Activated effector memory CD4-positive, alpha-beta T cell treated with Interleukin-2 at 50 U/mL for 16 hours (primary cell): ENCODE measurements at places on chromosomes 5 and 9.

- DNase-seq, result no peak
Observed at GRCh38 chr5:68028131-68028727, 187.3 kb upstream of the PIK3R1 start.

- no peak for DNase-seq
Observed at GRCh38 chr5:30194595-30194994, 998.9 kb upstream of the CDH6 start.

GRCh38 chr5:79074641-79075040 lies 5.1 kb downstream of the BHMT2 start:
- DNase-seq, result no peak

GRCh38 chr5:141135718-141136266 lies 786 bp downstream of the PCDHB5 start:
- no peak for DNase-seq

GRCh38 chr5:1495525-1495897 lies 28.2 kb downstream of the LPCAT1 start:
- no peak for DNase-seq

DNA sequence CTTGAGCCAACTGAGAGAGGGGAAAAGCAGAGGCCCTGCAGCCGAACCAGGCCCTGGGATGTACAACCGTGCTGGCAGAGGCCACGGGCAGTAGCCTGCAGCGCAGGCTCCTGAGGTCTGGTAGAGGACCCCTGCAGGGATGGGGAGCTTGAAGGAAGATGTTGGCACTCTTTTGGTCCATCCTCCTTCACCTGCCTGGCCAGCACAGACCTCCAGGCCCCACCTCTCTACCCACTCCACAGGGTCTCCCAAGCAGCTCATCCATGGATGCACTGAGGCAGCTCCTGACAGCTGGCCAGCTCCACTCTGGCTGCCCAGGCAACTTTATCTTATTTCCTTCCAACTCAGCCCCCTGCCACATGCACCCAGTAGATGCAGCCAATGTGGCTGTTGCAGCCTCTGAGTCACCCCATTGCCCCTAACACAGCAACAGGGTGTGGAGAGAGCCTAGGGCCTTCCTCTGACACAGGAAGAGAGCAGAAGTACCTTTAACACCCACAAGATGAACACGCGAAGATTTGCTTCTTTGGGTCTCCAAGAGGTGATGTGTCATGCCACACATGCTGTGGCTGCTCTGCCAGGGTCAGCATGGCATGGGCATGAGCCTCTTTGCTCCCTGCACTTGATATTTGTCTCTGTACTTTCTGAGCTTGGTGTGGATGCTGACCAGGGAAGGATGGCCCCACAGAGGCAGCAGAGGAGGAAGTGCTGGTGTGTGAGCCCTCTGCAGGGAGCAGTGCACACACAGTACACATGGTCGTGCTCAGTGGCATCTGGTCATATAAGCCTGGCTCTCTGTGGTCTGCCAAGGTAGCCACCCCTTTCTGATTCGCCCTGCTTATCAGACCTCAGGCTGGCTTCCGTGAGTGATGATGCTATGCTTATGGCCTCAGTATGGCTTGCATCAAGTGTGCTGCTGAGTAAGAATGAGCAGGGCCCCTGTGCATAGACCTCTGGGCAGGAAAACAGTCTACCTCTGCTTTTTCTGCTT lies 117.2 kb downstream of the NRG2 start:
- no peak for DNase-seq
